ENCODE measurements at places on chromosomes 3 and 15.

DNA sequence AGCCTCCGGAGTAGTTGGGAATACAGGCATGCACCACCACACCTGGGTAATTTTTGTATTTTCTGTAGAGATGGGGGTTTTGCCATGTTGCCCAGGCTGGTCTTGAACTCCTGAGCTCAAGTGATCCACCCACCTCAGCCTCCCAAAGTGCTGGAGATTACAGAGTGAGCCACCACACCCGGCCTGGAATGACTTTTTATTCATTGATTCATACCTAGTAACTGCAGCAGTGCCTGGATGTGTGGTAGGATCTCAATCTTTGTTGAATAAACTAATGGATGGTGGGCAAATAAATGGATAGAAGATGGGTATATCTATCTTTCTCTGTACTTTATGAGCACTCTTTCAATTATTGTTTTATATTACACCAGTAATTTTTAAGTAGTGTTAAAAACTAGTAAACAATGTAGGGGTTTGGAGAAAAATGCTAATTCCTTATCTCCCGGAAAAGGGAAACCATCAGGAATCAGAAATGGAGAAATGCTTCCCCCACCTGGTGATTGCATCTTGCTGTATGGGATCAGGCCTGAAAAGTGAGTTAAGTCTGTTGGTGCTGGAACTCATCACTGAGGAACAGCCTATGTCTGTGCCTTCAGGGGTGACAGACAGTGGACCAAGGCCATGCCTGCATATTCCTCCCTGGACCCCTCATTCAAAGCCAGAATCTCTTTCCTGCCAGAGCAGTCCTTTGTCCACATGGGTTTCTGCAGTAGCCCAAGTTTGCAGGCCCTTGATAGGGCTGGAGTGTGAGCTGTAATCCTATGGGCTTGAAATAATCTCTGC is 161.0 kb upstream of the CTDSPL start:
- no peak for DNase-seq

- no peak for DNase-seq
Observed at GRCh38 chr3:37858742-37859141, 2.9 kb upstream of the CTDSPL start.

DNA sequence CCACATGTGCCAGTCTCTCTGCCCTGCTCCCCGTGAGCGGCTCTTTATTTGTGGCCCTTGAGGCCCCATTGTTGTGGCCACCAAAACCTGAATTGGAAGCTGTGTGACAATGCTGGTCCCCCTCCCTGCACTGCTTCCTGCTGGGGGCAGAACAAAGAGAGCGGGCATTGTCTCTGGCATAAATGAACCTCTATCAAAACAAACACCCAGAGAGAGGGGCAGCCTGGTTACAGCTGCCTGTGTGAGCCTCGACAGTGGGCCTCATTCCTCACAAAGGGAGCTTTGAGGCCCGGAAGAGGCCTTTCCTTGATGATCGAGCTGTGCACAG is 152.9 kb downstream of the IGF1R start:
- DNase-seq: no peak

DNA sequence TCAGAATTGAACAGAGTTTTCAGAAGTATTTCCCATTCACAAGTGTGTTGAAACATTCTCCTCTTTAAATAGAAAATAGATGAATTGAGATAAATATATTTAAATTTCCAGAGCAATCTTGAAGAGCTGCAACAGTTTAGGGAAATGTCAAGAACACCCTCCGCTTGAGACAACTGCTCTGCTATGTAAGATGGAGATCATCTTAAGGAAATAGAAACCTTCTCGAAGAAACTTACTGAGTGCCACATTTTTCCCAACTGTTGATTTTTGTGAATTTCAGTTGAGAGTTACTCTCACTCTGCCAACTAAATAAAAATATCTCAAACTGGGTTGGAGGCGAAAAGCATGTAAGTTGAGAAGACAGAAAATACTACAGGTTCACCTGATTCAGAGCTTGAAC is 78.0 kb downstream of the SUCLG2 start:
- DNase-seq: no peak

DNA sequence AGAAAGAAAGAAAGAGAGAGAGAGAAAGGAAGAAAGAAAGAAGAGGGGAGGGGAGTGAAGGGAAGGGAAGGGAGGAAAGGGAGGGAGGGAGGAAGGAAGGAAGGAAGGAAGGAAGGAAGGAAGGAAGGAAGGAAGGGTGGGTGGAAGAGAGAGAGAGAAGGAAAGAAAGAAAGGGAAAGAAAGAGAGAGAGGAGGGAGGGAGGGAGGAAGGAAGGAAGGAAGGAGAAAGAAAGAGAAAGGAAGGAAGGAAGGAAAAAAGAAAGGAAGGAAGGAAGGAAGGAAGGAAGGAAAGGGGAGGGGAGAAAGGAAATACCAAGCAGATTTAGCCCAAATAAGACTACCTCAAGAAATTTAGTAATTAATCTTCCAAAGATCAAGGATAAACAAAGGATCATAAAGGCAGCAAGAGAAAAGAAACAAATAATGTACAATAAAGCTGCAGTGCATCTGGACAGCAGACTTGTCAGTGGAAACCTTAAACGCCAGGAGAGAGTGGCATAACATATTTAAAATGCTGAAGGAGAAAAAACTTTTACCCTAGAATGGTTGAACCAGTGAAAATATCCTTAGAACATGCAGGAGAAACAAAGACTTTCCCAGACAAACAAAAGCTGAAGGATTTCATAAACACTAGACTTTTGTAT is 427.6 kb downstream of the TBL1XR1 start:
- no peak for DNase-seq

DNA sequence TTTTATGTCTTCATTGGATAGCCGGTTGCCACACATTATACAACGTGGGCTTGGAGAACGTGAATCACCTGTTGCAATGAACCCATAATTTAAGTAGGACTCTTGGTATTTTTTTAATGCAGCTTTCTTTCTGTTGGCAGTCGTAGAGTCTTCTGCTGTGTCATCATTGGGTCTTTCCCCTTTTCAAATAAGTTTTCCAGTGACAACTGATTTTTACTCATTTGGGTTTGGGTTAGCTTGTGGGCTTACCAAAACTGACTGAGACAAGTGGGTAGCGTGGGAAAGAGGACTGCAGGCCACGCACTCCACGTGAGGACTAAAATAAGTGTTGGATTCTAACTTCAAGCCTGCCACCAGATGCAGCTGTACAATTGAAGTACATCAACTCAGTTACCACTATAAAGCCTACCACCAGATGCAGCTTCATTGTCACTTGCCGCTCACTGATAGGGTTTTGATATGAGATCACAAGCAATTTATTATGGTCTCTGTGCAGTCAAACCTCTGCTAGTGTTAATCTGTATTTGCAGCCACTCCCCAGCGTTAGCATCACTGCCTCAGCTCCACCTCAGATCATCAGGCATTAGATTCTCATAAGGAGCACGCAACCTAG is 6.4 kb upstream of the CAPN7 start:
- no peak for DNase-seq

DNA sequence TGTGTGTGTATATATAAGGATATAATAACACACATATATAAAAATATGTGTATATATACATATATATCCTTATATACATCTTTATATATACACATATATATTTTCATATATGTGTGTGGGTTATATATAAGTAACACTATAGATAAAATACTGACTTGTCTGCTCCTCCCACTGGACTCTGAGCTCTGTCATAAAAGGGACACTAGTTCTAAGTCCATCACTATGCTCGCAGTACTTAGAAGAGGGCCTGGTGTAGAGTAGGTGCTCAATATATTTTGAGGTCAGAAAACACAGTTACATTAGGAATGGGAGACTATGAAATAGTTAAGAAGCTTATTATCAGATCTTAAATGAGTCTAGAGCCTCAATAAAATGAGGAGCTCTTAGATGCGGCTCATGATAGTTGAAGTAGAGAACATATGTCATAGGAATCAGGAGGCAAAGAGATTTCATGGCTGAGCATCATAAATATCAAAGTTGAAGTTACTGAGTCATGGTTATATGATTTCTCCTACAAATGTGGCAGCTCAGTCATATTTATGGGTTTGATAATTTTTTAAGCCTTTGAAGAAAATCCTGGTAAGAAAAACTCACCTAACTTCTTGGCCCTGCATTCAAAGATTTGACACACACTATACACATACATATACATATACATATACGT is 371.2 kb upstream of the THBS1 start:
- no peak for DNase-seq

DNA sequence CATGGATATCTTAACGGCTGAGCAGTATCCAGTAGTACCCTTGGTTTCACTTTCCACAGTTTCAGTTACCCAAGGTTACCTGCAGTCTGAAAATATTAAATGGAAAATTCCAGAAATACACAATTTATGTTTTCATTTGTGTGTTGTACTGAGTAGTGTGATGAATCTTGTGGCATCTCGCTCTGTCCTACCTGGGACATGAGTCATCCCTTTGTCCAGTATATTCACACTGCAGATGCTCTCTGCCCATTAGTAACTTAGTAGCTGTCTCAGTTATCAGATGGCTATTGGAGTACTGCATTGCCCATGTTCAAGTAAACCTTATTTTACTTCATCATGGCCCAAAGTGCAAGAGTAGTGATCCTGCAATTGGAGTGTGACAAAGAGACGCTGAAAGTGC is 26.1 kb downstream of the GASK1A start:
- DNase-seq: no peak

DNA sequence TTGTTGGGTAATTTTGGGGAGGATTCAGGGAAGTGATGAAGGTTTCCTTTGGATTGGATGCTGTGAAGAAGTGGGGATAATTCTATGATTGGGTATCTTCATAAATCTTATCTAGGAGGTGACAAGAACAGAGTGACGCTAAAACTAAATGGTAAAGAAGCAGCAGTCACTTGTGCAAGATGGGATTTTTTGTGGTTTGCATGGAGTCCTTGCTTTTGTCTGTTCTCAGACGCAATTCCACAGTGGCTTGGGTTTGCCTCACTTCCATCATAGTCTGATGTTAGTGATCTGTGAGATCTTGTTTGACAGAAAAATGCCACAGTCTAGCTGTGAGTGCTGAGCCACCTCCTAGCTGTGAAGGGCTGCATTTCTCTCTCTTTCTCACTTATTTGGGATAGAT is 26.9 kb downstream of the GTF2E1 start:
- no peak for DNase-seq

- no peak for DNase-seq
Observed at GRCh38 chr3:168996622-168997021, 666.9 kb downstream of the MECOM start.

DNA sequence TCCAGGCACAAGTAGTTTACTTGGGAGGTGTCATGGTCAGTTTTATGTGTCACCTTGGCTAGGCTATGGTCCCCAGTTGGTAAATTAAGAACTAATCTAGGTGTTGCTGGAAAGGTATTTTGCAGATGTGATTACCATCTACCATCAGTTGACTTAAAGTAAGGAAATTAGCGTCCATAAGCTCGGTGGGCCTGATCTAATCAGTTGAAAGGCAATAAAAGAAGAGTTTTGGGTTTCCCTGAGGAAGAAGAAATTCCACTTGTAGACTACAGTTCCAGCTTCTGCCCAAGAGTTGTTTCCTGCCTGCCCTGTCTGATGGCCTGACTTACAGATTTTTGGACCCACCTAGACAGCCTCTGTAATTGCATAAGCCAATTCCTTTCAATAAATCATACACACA is 438.7 kb upstream of the PROK2 start:
- no peak for DNase-seq

DNA sequence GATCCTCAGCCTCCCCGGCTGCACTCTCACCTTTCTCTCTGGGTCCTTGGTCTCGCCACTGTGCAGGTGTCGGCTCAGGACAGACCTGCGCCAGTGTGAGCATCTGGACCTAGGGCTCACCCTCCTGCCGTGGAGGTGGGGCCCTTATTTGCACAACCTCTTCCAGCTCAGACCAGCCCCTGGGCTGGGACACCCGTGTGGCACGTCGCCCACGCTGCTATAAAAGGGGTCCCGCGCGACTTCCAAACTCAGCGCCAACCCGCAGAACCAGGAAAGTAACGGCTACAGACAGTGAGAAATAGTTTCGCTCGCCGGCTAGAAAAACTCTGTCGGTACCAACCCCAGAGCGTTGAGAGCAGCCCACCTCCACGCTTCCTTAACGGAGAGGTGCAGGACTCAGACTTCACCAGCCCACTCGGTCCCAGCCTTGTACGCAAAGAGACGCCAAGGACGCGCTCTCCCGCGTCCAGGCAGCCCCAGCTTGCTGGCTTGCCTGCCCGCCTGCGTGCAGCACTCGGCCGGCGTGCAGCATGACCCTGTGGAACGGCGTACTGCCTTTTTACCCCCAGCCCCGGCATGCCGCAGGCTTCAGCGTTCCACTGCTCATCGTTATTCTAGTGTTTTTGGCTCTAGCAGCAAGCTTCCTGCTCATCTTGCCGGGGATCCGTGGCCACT is at the start of the genes DUOX2 and DUOXA2:
TSS of gene DUOX2 (minus strand) at position 97 of the 675 bp plus-strand sequence. CDS start 761 bp downstream, outside the sequence.
TSS of gene DUOXA2 (plus strand) at position 251 of the 675 bp plus-strand sequence. CDS start at position 531, 280 bp downstream.
- no peak for DNase-seq

- no peak for DNase-seq
Observed at GRCh38 chr3:61637088-61638051, 76.0 kb downstream of the PTPRG start.

- DNase-seq: no peak
Observed at GRCh38 chr3:37892927-37893600, 31.4 kb downstream of the CTDSPL start.

DNA sequence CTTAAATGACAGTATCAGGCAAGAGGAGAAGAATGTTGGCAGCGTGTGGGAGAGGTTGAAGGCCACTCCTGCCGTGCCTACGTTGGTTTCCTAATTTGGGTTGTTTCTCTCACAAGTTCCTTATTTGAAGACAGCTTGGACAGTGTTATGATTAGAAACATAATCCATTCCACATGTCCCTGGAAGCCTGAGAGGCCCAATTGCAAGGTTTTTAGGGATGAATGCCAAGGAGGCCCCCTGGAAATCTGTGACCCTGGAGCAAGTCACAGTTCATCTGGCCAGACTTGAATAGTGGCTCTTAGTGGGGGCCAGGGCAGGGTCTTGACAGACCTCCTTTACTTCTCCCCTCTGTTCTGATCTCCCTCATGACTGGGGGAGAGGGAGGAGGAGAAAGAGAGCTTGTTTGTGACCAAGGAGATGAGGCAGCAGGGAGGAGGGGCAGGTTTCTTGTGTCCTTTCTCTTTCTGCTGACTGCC is 584.4 kb upstream of the TBL1XR1 start:
- DNase-seq: no peak

DNA sequence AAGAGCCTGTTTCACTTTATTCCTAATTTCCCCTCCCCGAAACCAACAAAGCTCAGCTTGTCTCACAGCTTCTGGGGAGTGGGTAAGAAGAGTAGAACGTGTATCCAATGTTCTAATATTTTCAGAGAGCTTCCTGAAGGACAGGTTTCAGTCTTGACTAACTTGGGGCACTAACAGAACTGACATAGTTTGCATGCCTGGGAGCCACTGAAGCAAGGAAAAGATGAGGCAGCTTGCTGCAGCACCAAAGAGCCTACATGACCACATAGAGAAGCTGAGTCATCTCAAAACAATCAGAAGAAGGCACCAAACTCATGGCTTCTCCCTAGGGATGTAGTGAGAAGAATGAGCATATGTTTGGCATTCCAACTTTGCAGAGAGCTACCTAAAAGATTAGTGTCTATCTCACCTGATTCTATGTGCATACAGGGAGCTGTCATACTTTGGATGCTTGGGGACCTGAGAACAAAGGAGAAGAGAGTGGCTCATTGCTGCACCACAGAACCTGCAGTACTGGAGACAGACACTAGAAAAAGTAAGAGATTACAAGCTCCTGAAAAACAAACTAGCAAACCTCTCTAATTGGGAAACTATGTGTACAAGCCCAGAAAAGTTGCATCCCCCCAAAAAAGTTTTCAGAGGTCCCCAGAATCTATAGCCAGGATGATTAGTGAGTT is 86.9 kb downstream of the DCLK3 start:
- no peak for DNase-seq

GRCh38 chr15:55969582-55969981 is 23.8 kb downstream of the NEDD4 start:
- no peak for DNase-seq

Measured in HEK293T (cell line).